Smooth muscle cell of the coronary artery (primary cell): ENCODE measurements at places on chromosomes 6 and 20. TPM values are rescaled to one million over a fixed set of nuclear protein-coding genes. Genes with fewer than 3 reads are reported as not detected.

CAGE1 gene
- total RNA-seq = 0.08 and 0.12 TPM in 2 replicates

FAM83C gene
- total RNA-seq = not detected in 2 replicates

BTN3A1 gene
- 12.9 and 67.2 TPM in 2 replicates for total RNA-seq

NRSN1 gene
- total RNA-seq = not detected in 2 replicates

C20orf141 gene
- total RNA-seq = not detected in 2 replicates

TLDC2 gene
- total RNA-seq = 0.15 TPM in 1 of 2 replicates, not detected in the other

FOXF2 gene
- total RNA-seq = 0.08 and 1.2 TPM in 2 replicates

CST11 gene
- total RNA-seq = not detected in 2 replicates

CFB gene
- 15.0 and 108 TPM in 2 replicates for total RNA-seq

THBD gene
- 8.9 and 27.5 TPM in 2 replicates for total RNA-seq

KCNQ2 gene
- total RNA-seq = not detected in 2 replicates

TSBP1 gene
- total RNA-seq = not detected in 2 replicates

LTB gene
- not detected in 2 replicates for total RNA-seq

VGLL2 gene
- not detected in 2 replicates for total RNA-seq

RPP21 gene
- total RNA-seq = 11.7 and 24.4 TPM in 2 replicates

FOXS1 gene
- total RNA-seq = 0.35 and 26.9 TPM in 2 replicates

PPP1R18 gene
- total RNA-seq = 28.8 and 52.0 TPM in 2 replicates

OR10C1 gene
- total RNA-seq = not detected in 2 replicates

LY6G6C gene
- total RNA-seq = not detected in 2 replicates

EPPIN gene
- not detected in 2 replicates for total RNA-seq
